ENCODE measurements at places on chromosomes 2 and 18. TPM values are rescaled to one million over a fixed set of nuclear protein-coding genes. Genes with fewer than 3 reads are reported as not detected.

Gene C18orf32
- total RNA-seq: 29.0 TPM

Gene KLHL14
- total RNA-seq: not detected

Gene ATOH8
- total RNA-seq: not detected

Gene LYPD1
- 0.14 TPM for total RNA-seq

Gene SERPINB10
- total RNA-seq: 0.43 TPM

Gene MAPRE3
- 9.8 TPM for total RNA-seq

Gene DCDC2C
- total RNA-seq: not detected

Gene REG1B
- not detected for total RNA-seq

Gene SERPINB2
- total RNA-seq: 182 TPM

Gene BOK
- total RNA-seq: 26.1 TPM

Gene CIDEA
- total RNA-seq: 5.5 TPM

Gene DNAH7
- 0.14 TPM for total RNA-seq

Gene DSG1
- 4.4 TPM for total RNA-seq

Gene TMEM17
- 1.7 TPM for total RNA-seq
